Stimulated activated CD4-positive, alpha-beta T cell treated with anti-CD3 and anti-CD28 coated beads, Interleukin-4, amount 100 ng/mL, for 48 hours (primary cell): ENCODE measurements at places on chromosomes 16 and 17.

GRCh38 chr16:54633943-54634362 lies 296.7 kb upstream of the IRX5 start:
- DNase-seq: no peak

GRCh38 chr17:8226536-8227237 lies 16.3 kb upstream of the AURKB start:
- peak; percentile 59 for DNase-seq

DNA sequence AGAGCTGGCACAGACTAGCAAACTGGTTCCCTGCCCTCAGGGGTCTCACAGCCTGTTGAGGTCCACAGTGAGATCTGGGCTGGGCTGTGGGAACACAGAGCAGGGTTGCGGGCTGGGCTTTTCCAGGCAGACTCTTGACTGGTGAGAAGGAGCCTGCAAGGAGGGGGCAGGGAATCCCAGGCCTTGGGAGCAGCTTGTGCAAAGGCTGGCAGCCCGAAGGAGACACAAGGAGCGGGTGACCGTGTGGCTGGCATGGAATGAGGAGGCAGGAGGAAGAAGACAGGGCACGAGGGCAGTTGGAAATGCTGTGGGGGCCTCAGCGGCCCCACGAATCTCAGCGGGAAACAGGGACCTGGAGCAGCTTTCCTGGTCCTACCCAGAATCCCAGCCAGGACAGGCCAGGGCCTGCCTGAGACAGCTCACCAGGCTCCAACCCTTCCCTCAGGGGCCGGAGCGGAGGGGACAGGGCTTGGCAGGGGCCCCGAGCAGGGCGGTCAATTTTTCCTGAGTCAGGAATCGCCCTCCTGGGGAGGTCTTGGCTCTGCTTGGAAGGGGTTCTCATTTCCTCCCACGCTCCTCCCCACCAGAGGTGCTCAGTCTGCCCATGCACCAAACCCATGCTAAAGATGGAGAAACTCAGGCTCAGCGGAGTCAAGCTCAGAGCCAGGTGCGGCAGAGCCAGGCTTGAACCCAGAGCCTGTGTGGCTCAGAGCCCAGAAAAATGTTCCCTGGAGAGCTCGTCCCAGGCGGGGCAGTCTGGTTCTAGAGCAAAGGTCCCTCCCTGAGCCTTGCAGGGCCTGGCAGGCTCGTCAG lies 9.2 kb upstream of the SNN start:
- DNase-seq: no peak

DNA sequence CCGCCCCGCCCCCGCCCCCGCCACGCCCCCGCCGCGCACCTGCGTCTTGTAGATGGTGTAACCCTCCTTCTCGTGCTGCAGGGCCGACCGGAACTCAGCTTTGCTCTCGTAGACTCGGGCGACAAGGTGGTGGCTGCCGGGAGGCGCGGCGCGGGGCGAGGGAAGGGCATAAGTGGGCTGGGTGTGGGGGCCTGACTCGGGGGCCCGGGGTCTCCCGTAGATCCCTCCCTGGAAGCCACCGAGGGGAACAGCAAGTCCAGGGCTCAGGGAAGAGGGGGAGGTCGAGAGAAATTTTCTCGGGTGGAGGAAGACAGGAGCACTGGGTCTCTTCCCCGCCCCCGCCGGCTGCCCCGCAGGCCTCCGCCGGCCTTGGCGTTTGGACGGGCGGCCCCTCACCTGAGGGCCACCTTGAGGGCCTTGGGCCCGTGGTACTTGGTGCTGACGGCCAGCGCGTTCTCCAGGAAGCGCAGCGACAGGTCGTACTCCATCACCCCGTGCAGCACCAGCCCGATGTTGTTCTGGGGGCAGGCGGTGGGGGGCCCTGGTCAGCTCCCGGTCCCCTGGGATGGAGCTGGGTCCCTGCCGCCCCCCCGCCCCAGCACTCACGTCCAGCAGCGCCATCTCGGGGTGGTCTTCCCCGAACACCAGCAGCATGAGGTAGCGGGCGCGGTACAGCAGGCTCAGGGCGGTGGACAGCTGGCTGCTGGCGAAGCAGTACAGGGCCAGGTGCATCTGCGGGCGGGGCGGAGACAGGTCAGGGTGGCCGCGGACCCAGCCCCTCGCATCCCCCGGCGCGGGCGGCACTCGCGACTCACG lies 19.4 kb downstream of the CLUH start:
- DNase-seq: no peak

GRCh38 chr16:60064026-60064425 lies 1329.9 kb upstream of the GOT2 start:
- no peak for DNase-seq

GRCh38 chr16:26742040-26742439 lies 324.7 kb upstream of the C16orf82 start:
- no peak for DNase-seq

DNA sequence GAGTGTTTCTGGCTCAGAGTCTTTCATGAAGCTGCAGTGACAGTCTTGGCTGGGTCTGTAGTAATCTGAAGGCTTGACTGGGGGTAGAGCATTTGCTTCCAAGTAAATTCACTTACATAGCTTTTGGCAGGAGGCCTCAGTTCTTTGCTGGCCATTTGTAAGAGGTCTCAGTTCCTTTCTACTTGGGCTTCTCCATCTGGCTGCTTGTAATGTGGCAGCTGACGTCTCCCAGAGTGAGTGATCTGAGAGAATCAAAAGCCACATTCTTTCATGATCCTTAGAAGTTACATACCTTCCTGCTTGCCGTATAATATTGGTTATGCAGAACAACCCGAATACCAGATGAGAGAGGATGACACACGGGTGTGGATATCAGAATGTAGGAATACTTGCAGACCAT lies 39.8 kb downstream of the NF1 start:
- DNase-seq: no peak

DNA sequence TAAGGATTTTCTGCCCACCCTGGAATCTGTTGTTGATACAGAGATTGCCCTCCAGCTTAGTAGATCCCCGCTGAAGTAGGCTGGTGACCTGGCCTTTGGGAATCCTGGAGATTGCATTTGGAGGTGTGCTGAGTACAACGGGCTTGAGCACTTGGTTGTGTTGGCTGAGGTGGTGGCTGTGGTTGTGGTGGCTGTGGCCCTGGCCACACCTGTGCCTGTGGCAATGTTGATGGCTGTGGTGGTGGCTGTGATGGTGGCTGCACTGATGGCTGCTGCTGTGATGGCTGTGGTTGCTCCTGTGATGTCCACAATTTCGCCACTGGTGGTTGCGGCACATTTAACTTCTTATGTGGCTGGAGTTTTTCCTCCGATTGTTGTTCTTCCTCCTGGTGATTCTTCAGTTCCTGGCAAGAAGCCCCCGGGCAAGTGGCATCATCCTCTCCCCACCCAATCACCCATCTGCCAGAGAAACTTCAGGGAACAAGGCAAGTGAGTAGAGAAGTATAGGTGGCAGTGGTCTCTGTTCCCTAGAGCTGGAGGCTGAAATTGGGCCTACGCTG lies 4.2 kb downstream of the CCDC200 start:
- DNase-seq: no peak
